T-cell (primary cell): ENCODE measurements at places on chromosomes 6 and 20. TPM values are rescaled to one million over a fixed set of nuclear protein-coding genes. Genes with fewer than 3 reads are reported as not detected.

DNA sequence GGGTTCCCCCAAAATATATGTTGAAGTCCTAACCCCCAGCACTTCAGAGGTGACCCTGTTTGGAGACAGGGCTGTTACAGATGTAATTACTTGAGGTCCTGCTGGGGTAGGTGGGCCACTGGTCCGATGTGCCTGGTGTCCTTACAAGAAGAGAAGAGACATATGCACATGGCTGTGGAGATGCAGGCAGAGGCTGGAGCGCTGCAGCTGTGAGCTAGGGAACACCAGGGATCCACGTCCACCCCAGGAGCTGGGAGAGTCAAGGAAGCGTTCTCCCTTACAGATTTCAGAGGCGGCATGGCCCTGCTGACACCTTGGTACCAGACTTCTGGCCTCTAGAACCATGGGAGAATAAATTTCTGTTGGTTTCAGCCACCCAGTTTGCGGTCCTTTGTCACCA lies 11.7 kb upstream of the SLC22A2 start:
- H3K27ac ChIP-seq: no peak overlapping the region
- H3K4me3 ChIP-seq: no peak overlapping the region
- no peaks in the 10 kb centered on the region for H3K4me1 ChIP-seq
- H3K27me3 ChIP-seq: peaks cover 4% of the 10 kb centered on the region
- no peak for DNase-seq

- no peak for DNase-seq
- H3K27ac ChIP-seq: no peak overlapping the region
- no peak overlapping the region for H3K4me3 ChIP-seq
- no peaks in the 10 kb centered on the region for H3K36me3 ChIP-seq
- H3K27me3 ChIP-seq: no peaks in the 10 kb centered on the region
These were observed 87.8 kb downstream of the PLCB4 start for GRCh38 chr20:9156529-9157280.

DNA sequence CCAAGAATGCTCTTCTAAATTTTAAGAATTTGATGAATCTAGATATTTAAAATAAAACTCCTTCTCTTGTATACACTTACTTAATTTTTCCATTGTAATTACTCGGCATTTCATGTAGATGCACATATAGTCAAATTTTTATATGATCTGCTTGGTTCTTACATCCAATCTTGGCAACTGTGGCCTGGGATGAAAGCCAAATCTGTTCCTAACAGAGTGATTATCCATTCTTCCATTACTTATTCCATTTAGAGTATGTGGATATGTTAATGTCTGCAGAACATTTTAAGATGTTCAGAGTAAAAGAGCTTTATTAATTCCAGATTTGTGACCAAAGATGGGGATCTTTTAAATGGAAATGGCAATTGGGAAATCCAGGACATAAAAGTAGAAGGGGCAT lies 144.1 kb upstream of the PDE7B start:
- no peak for DNase-seq
- H3K4me1 ChIP-seq: no peaks in the 10 kb centered on the region
- no peaks in the 10 kb centered on the region for H3K36me3 ChIP-seq

ECI2 gene
- total RNA-seq: 20.4 TPM

DNA sequence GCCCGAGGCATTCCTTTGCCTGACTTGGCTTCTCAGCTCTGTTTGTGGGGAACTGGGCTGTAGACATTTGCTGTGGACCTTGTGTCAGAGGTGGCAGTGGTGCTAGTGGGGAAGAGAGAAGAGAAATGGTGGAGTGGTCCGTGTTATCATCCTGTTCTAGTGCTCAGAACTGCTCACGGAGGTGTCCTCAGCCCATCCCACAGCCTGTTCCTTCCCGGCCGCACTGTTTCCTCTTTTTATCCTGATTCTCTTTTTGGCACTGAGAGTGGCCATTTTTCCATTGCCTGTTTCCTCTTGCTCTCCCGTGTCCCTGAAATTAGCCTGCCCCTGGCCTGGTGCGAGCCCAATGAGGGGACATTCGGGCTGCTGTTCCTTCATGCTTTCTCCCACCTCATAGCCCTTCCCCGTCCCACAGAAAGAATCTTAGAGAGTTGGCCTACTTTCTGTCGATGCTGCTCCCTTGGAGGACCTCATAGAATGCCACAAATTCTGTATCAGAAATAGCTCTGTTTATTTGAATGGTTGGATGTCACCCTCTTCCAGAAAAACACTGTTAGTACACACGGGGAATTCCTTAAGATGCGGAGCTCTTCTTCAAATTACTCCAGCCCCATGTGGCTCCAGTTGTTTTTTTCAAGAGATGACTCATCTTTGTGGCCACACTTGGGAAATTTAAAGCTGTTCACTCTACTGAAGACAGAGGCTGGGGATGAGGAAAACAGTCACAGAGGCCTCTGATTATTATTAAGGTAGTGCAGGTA lies 26.1 kb downstream of the FARS2 start:
- DNase-seq: no peak
- H3K27me3 ChIP-seq: no peaks in the 10 kb centered on the region
- H3K4me1 ChIP-seq: no peaks in the 10 kb centered on the region
- no peak overlapping the region for H3K4me3 ChIP-seq

KIAA1755 gene
- not detected for total RNA-seq

- H3K27me3 ChIP-seq: no peaks in the 10 kb centered on the region
These were observed 7.6 kb upstream of the BMP5 start for GRCh38 chr6:55882718-55883569.

GRCh38 chr6:41596096-41596685 lies 42.1 kb upstream of the MDFI start:
- H3K4me3 ChIP-seq: no peak overlapping the region
- no peaks in the 10 kb centered on the region for H3K27me3 ChIP-seq
- DNase-seq: no peak
- peaks cover 5% of the 10 kb centered on the region for H3K4me1 ChIP-seq
- no peak overlapping the region for H3K27ac ChIP-seq

DNA sequence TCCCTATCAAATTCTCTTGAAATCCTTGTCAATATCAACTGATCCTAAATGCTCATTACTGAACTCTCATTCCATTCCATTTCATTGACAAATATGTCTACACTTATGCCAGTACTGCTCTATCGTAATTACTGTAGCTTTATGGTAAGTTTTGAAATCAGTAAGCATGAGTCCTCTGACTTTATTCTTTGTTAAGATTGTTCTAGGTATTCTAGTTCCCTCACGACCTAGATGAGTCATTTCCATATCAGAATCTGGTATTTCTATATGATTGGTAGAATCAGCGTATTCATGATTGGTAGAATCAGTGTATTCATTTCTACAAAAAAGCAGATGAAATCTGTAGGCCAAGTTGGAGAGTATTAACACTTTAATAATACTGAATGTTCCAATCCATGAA lies 318.6 kb upstream of the RUNX2 start:
- H3K4me3 ChIP-seq: no peak overlapping the region
- DNase-seq: no peak
- H3K36me3 ChIP-seq: no peaks in the 10 kb centered on the region
- no peaks in the 10 kb centered on the region for H3K4me1 ChIP-seq

GNRH2 gene
- total RNA-seq: 3.0 TPM

- DNase-seq: no peak
- H3K36me3 ChIP-seq: no peaks in the 10 kb centered on the region
- no peak overlapping the region for H3K4me3 ChIP-seq
- no peaks in the 10 kb centered on the region for H3K27me3 ChIP-seq
- H3K27ac ChIP-seq: no peak overlapping the region
- H3K4me1 ChIP-seq: no peaks in the 10 kb centered on the region
These were observed 105.9 kb upstream of the PDE10A start for GRCh38 chr6:165768961-165769360.

GRCh38 chr6:142771162-142771561 lies 173.8 kb downstream of the HIVEP2 start:
- H3K4me1 ChIP-seq: no peaks in the 10 kb centered on the region
- DNase-seq: no peak
- no peaks in the 10 kb centered on the region for H3K27me3 ChIP-seq
- no peak overlapping the region for H3K27ac ChIP-seq

PDE7B gene
- 0.70 TPM for total RNA-seq

CASS4 gene
- total RNA-seq: 11.2 TPM

DNA sequence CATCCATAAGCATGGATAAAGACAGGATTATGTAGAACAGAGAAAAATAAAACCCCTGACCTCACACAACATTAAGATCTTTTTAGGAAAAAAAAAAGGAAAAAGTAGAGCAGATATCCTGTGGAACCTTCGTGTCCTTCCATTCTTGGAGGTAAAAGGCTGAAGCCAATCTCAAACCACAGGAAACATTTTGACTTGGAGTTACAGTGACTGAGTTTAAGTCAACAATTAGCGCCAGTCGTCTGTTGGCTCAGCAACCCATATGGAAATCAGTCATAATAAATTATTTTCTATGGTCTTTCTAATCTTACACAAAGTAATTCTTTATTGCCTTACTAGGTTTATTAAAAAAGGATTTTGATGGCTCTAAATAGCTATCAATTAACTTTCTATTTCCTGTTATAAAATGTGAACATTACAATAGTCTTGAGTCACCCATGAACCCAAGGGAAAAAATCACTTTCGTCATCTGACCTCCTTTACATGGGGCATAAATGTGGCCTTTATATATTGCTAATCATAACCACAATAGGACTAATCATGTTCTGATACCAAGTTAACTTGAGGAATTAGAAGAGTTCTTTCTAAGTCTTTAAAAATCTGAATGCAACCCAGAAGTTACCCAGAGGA lies 592.9 kb downstream of the TFAP2B start:
- no peaks in the 10 kb centered on the region for H3K4me1 ChIP-seq
- no peak overlapping the region for H3K27ac ChIP-seq
- H3K4me3 ChIP-seq: no peak overlapping the region
- H3K27me3 ChIP-seq: no peaks in the 10 kb centered on the region
- DNase-seq: no peak

DNA sequence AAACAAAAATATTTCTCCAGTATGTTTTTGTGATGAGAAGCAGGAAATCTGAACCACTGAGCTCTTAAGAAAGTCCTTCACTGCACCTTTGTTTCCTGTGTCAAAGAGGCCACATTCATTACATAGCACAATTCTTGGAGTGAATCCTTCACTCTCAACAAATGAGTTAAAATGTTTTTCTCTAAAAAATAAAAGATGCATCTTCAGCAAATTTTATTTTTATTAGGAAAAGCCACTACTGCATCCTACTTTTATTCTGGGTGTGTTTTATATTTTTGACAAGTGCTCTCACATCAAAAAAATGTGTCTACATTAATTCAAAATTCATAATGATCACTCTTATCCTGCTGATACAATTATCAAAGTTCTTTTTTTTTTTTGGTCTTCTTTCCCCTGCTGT lies 76.3 kb downstream of the PLCB4 start:
- DNase-seq: no peak
- no peaks in the 10 kb centered on the region for H3K4me1 ChIP-seq
- H3K4me3 ChIP-seq: no peak overlapping the region
- no peak overlapping the region for H3K27ac ChIP-seq

DNA sequence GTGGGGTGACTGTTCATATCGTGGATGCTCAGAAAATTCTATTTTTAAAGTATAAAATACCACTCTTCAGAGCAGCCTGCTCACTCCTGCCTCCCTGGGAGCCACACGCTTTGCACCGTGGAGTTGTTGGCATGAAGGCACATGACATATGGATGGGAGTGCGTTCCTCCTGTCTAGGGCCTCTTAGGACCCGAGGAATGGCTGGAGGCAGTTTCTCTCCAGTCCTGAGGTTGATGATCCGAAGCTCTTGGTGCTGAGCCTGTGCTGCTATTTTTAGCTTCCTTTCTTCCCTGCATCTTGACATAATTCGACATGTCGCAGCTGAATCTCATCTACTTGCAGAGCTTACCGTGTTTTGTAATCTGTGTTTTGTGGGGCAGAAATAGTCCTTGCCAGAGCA lies 73.9 kb downstream of the PHACTR3 start:
- H3K27me3 ChIP-seq: no peaks in the 10 kb centered on the region
- H3K36me3 ChIP-seq: no peaks in the 10 kb centered on the region
- no peak overlapping the region for H3K4me3 ChIP-seq

- H3K36me3 ChIP-seq: no peaks in the 10 kb centered on the region
- peak; percentile 35 for DNase-seq
- no peaks in the 10 kb centered on the region for H3K4me1 ChIP-seq
- H3K4me3 ChIP-seq: no peak overlapping the region
These were observed 76.4 kb upstream of the RNF24 start for GRCh38 chr20:4091490-4092479.

- H3K27ac ChIP-seq: no peak overlapping the region
- H3K27me3 ChIP-seq: no peaks in the 10 kb centered on the region
- no peak for DNase-seq
- no peaks in the 10 kb centered on the region for H3K36me3 ChIP-seq
These were observed 42.2 kb downstream of the PPP1R14C start for GRCh38 chr6:150184850-150185731.

DNA sequence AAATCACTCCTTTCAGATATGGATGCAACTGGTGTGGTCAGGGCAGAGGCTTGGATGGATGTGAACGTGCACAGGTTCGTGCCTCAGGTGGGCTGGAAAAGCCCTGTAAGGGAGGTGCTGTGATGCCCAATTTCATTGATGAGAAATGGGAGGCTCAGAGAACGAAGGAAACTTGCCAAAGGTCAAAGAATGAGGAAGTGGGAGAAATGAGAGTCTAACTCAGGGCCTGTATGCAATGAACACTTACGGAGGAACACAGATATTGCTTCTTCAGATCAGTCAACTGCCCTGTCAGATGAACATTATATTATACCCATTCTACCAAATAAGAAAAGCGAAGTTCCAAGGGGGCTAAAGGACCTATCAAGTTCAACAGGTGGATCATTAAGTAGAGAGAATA lies 134.7 kb downstream of the RCAN2 start:
- no peak overlapping the region for H3K27ac ChIP-seq
- DNase-seq: no peak
- no peaks in the 10 kb centered on the region for H3K36me3 ChIP-seq
- no peak overlapping the region for H3K4me3 ChIP-seq
- H3K4me1 ChIP-seq: no peaks in the 10 kb centered on the region

- H3K27me3 ChIP-seq: no peaks in the 10 kb centered on the region
- peaks cover 3% of the 10 kb centered on the region for H3K4me1 ChIP-seq
- no peaks in the 10 kb centered on the region for H3K36me3 ChIP-seq
These were observed 172.5 kb upstream of the JARID2 start for GRCh38 chr6:15073344-15073789.

DNA sequence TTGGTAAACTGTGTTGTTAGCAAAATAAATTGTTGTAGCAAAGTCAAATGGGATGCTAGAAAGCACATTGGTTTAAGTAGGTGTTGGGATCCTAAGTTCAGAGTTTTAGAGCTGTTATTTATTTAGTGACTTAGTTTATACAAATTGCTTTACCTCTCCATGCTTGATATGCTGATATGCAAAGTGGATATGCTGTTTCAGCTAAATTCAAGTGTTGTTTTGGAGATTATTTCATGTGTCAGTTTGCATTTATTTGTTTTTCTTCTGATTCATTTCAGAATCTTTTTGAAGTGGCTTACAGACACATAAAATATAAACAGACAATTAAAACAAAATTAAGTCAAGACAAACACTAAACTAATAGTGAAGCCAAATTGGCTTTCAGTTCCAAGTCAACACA lies 203.5 kb downstream of the ADGRB3 start:
- H3K4me1 ChIP-seq: no peaks in the 10 kb centered on the region
- H3K27me3 ChIP-seq: no peaks in the 10 kb centered on the region
- no peak for DNase-seq
- no peak overlapping the region for H3K27ac ChIP-seq
- no peak overlapping the region for H3K4me3 ChIP-seq
- no peaks in the 10 kb centered on the region for H3K36me3 ChIP-seq

- H3K27ac ChIP-seq: no peak overlapping the region
- no peak overlapping the region for H3K4me3 ChIP-seq
- H3K4me1 ChIP-seq: no peaks in the 10 kb centered on the region
- H3K36me3 ChIP-seq: no peaks in the 10 kb centered on the region
- DNase-seq: no peak
These were observed 17.1 kb downstream of the ISM1 start for GRCh38 chr20:13238001-13238653.

GRCh38 chr6:167896648-167897047 lies 69.9 kb downstream of the AFDN start:
- no peaks in the 10 kb centered on the region for H3K4me1 ChIP-seq
- H3K27ac ChIP-seq: no peak overlapping the region
- no peaks in the 10 kb centered on the region for H3K36me3 ChIP-seq
- DNase-seq: no peak
- H3K4me3 ChIP-seq: no peak overlapping the region

ARFGEF3 gene
- total RNA-seq: 0.09 TPM
